ENCODE measurements at places on chromosomes 2 and 18. TPM values are rescaled to one million over a fixed set of nuclear protein-coding genes. Genes with fewer than 3 reads are reported as not detected.

Gene CNGA3
- total RNA-seq = not detected

- DNase-seq = no peak
Observed at GRCh38 chr2:238525990-238526389, 99.3 kb downstream of the ASB1 start.

DNA sequence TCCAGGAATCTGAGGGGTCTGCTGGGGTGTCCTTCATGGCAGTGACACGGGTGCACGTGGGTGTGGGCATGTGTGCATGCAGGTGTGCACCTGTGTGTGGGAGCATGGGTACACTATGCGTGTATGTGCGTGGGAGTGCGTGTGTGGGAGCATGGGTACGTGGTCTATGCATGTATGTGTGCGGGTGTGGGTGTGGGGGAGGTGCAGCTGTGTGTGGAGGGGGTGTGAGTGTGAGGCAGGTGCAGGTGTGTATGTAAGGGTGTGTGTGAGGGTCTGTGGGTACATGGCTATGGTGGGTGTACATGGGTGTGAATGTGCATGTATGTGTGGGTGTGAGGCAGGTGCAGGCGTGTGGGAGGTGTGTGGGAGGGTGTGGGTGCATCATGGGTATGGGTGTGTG, 36.3 kb downstream of the EIPR1 start:
- DNase-seq = no peak

Gene PCBP1
- total RNA-seq = 135 TPM

Gene TTR
- not detected for total RNA-seq

- no peak for DNase-seq
Observed at GRCh38 chr2:217430916-217431576, 571.2 kb upstream of the TNP1 start.

Measured in Caki2 (cell line).